ENCODE measurements at places on chromosomes 4 and X.

- DNase-seq, result no peak
Measured at GRCh38 chrX:44080083-44080482, 106.9 kb upstream of the NDP start.

DNA sequence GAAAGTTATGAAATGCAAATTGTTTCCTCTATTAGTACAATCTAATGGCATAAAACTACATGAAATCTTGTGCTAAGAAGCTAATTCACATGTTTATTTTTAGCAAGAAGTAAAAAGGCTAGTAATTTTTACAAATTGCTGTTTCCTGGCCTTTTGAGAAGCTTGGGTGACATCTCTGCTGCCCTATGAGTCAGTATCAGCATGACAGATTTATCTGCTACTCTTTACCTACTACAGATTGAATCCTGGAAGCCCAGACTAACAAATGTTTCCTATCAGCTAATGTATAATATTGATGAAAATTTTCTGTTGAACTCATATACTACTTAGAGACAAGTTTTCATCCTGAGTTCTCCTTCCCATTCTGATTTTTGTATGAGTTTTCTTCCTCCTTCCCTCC lies 232.4 kb downstream of the DCTD start:
- DNase-seq, result peak; percentile 3

- DNase-seq, result no peak
Measured at GRCh38 chrX:33273535-33273934, 62.2 kb upstream of the DMD start.

DNA sequence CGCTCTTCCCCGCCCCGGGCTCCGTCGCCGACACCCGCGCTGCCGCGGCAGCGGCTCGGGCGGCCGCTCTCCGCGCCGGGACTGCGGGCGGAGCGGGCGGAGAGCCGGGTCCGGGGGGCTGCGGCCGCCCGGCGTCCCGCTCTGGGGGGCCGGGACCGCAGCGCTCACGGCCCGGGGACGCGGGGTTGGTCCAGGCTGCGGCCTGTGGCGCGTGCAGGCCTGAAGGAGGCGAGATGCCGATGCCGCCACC lies 492 bp downstream of the GALNT7 start:
- DNase-seq, result no peak

- no peak for DNase-seq
Measured at GRCh38 chr4:7029921-7030320, 13.3 kb upstream of the TADA2B start.

- no peak for DNase-seq
Measured at GRCh38 chrX:126265116-126265515, 99.0 kb upstream of the DCAF12L2 start.

GRCh38 chr4:11860996-11861395 lies 432.3 kb upstream of the HS3ST1 start:
- DNase-seq, result no peak
